ENCODE measurements at places on chromosomes 3 and 15.

DNA sequence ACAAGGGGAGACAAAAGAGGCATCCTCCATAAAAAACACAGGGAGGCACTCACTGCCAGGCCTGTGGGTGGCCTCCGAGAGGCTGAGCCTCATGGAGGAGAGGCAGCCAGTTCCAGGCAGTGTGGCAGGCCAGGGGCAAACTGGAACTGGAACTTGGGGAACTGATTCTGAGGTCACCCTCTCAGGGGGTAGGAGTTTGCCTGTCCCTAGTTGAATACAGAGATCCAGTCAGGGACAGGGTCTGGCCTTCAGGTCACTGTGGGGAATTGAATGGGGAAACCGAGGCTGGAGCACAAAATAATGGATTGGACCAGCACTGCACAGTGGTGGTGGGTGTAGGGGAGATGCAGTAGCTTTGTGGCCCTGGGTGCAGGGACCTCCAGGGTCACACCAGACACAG, 58.7 kb downstream of the TPRA1 start:
- DNase-seq, result no peak

DNA sequence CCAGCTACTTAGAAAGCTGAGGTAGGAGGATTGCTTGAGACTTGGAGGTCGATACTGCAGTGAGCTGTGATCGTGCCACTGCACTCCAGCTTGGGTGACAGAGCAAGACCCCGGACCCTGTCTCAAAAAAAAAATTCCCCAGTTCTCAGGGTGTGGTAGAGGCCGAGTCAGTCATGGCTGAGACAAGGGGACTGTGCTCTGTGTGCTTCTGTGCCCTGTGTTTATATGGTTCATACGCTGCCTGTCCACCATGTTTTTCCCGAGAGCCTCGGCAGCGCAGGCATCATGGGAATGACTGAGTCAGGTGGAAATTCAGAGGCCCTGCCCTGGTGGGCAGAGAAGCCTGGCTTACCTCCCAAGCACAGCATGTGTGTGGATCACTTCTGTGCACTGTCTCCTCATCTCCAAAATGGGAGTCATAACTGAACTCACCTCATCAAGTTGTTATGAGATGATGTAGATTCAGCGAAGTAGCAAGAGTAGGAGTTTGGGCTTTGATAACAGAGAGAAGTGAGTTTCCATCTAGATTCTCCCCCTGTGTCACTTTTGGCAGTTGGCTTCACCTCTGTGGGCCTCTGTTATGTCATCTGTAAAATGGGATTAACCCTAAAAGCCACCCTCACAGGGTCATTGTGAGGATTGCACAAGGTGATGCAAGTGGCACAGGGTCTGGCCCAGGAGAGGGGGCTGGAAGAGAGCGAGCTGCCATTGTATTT, 56.9 kb downstream of the FLNB start:
- no peak for DNase-seq

DNA sequence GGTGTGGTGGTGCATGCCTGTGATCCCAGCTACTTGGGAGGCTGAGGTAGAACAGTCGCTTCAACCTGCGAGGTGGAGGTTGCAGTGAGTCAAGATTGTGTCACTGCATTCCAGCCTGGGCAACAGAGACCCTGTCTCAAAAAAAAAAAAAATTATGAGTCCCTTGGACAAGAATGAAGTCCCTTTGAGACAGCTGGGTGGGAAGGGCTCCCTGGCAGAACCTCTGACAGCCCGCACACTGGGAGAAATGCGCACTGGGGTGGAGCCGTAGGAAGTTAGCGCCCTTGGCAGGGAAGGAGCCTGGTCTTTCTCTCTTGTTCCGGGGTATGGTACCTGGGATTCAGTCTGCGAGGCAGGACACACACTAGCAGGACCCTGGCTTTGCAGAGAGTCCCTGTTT, 51.4 kb downstream of the SLC30A4 start:
- no peak for DNase-seq

DNA sequence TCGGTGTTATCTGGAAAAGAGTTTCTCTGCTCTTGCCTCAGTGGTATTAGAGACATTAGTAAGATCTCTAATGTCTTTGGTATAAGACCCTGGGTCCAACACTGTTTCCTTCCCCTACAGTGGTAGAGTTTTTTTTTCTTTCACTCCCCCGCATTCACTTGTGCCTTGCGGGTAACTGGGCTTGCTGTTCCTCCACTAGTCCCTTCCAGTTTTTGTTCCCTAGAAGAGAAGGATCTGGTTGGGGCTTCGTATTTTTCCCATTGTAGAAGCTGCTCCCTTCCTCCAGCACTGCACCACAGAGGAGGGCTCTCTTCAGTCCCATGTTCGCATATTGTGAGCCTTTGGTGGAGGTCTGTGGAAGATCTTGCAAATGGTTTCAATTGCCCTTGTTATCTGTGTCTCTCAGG, 13.7 kb downstream of the CTDSPL2 start:
- DNase-seq, result no peak

DNA sequence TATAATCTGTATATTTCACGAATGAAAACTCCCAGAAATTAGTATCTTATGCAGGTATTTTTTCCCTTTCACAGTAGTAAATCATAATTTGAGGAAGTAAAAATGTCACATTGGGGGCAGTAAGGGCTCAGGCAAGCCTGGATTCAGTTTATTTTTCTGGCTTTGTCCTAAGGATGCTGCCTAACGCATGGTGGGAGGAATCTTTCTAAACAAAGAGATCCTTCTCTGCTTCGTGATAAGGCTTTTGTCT, 35.7 kb downstream of the DNASE1L3 start:
- DNase-seq, result no peak

DNA sequence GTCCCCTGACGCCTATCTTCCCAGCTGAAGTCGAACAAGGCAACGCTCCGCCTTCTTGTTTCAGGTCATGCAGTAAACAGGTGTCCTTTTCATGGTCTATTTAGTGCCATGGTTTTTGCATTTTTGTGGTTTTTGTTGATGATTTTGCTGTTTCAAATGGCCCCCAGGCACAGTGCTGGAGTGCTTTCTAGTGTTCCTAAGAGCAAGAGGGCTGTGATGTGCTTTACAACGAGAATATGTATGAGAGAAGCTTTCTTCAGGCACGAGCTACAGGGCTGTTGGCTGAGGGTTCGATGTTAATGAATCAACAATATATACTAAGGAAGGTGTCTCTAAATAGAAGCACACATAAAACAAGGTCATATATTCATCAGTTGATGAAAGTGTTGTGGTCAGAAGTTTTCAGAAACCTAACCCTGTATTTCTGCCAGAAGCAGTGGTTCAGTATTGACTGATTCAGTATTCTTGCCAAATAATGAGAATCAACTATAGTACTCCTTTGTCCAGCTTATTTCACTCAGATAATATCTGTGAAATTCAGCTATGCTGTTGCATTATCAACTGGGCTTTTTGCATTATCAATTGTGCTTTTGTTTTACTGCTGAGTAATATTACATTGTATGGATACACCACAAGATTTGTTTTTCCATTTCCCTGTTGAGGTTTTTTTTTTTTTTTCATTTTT, 18.5 kb downstream of the LIMD1 start:
- DNase-seq, result no peak

DNA sequence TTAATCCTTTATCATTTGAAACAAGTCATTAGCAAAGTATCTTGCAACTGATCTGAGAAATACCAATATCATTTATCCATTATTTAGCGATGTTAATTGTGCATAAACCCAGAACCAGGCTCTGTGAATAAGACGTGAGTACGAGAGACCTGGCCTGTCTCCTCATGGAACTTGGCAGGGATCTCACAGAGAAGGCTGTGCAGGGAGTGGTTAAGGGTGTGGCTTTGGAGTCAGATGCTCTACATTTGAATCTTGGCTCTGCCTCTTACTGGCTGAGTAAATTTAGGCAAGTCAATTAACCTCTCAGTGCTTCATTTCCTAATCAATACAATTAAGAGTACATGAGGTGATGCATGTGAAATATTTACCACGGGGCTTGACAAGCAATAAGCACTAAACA, 39.9 kb upstream of the TBL1XR1 start:
- no peak for DNase-seq

DNA sequence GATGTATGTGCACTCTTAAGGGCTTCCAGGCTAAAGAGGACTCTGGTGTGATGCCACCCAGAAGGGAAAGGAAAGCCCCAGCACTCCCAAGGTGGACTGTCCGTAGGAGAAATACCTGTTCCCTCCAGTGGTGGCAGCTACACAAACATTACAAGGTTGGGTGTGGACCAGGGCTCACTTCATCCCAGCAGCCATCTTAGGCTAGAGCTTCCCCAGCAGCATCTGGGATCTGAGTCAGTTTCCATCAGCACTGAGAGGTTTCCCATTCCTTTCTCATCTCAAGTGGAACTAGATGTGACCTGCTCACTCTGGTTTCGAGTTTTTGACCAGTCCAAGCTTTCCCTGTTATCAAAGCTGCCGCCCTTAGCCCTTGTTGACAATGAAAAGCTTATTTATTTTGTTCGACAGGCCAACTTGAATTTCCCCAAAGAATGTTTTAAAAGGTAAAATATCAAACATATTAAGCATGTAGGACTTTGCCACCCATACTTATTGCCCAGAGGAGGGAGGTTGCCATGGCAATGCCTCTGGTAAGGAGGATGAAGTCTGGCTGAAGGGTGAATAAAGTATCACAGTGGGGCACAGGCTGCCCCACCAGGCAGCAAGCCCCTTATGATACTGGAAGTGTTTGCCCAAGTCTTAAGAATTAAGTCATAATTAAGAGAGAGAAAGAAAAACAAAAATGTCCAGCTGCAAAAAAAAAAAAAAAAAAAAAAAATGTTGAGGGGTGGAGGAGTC, 28.9 kb downstream of the CLDN18 start:
- no peak for DNase-seq

GRCh38 chr3:135500034-135500433, 465.5 kb upstream of the PPP2R3A start:
- no peak for DNase-seq

GRCh38 chr3:86865506-86865905, 125.4 kb downstream of the VGLL3 start:
- DNase-seq, result no peak

DNA sequence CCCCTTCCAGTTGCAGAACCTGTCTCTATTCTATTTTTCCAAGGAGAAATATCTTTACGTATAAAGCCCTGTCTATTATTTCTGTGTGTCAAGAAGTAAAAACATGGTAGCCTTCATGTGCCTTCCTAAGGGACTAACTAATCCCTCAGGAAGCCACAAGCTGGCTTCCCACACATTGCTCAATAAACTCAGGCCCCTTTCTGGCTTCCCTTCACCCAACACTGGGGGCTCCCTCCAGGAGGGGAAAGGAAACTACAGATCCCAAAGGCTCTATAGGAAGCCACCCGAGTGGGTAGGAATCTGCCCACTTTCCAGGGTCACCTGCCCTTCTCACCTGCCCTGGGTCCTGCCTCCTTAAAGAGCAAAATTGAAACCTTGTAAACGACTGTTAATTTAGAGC, 4.6 kb downstream of the TLE3 start:
- no peak for DNase-seq

DNA sequence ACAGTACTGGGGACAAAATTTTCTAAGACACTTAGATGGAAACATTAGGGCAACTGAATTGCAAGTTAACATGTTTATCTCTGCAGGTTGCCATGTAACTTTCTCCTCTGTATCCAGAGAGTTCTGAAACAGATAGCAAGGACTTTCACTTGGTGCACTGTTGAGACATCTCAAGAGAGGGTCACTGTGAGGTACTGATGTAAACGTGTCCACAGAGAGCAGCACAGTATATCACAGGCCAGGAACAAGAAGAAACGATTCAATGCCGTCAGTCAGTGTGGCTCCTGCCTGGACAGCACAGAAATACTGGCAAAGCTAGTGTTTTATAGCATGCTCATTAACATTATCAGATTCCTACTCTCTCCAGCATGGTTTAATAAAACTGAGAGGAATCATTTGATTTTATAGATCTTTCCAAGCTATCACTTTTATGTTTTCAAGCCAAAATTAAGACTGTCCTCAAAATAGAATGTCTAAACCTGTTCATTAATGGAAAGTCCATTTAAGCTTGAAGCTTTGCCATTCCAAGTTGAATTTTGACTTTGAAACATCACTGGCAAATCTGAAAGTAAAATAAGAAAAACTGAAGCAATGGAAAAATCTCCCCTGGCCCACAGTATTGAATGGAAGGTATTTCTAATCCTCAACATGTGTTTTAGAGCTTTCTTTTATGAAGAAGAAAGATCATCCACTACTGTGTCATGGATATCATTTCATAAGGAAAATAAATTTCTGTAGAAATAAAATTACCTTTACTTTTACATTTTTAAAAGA, 102.7 kb downstream of the IMPG2 start:
- DNase-seq, result no peak

- no peak for DNase-seq
Measured at GRCh38 chr3:46482632-46483350, 15.0 kb upstream of the RTP3 start.

- no peak for DNase-seq
Measured at GRCh38 chr3:148036331-148036876, 627.2 kb downstream of the ZIC1 start.

DNA sequence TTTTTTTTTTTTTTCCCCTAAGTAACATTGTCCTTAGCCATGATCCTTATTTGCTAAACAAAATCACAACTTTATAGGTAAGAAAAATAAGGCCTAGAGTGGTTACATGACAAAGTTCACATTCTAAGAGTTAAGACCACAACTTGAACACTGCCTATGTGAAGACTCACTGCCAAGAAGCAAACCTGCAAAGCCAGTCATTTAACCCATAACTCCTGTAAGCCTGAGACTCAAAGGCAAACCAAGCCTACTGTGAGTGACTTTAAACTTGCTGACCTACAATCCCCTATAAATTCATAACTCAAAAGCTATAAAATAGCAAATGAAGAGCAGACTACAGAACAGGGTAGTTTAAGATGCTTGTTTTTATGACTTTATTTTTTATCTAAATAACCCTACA, 12.9 kb upstream of the ANKRD28 start:
- no peak for DNase-seq

DNA sequence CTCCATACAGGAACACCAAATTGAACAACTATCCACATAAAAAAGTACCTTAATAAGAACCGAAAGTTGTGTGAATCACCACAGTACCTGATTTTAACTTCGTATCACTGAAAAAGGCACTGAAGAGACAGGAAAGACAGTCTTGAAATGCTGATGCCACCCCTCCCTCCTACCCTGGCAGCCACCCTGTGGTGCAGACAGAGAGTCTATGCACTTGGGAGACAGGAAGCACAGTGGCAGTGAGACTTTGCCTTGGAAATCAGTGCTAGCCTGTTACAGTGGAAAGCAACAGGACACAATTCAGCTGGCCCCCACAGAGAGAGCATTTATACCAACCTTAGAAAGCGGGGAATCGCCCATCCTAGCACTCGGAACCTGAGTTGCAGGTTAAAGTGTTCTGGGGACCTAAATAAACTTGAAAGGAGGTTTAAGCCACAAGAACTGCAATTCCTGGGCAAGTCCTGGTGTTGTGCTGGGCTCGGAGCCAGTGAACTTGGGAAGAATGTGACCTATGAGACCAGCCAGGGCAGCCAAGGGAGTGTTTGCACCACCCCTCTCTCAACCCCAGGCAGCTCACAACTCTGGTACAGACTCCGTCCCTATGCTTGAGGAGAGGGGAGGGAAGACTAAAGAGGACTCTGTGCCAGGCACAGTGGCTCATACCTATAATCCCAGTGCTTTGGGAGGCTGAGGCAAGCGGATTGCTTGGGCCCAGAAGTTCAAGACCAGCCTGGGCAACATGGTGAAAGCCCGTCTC, 240.1 kb downstream of the ISL2 start:
- DNase-seq, result peak; percentile 63

GRCh38 chr15:40873694-40874561, at the start of gene RHOV:
Gene RHOV (minus strand): TSS chr15:40874234. CDS start chr15:40874139, 95 bp downstream.
- DNase-seq, result no peak

- DNase-seq, result no peak
Measured at GRCh38 chr3:68057637-68058320, 403.4 kb upstream of the SUCLG2 start.
